ENCODE measurements at places on chromosomes 7 and 10.

DNA sequence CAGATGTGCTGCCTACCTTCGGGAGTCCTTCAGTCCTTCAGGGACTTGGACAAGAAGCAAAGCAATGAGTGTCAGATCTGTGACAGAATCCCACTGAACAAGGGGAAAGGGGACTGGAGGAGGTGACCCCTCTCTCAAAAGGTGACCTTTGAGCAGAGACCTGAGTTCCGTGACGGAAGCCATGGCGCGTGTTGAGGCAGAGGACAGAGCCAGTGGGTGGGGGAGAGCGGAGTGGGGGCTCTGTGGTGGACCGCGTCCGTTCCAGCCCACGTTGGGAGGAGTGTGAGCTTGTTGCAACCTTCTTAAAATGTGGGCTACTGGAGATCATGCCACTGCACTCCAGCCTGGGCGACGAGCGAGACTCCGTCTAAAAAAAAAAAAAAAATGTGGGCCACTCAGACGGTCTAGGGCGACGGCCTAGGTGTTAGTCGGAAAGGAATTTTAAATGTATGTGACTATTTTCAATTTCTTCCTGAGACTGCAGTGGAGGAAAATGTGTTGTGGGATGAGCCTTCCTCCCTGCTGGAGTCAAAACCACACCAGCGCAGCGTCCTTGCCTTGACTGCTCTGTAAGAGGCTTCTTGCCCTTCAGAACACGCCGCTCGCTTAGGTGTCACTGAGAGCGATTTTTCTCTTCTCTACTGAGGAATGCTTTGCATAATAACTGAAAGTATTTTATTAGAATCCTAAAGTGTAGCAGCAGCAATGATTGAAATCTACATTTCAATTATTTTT is 272.7 kb downstream of the CELF2 start:
- DNase-seq: no peak

GRCh38 chr10:29355411-29355991 is 66.6 kb downstream of the LYZL1 start:
- no peak for DNase-seq

- no peak for DNase-seq
Measured at GRCh38 chr10:75569506-75569905, 138.1 kb downstream of the LRMDA start.

GRCh38 chr7:12488341-12488740 is 82.2 kb upstream of the SCIN start:
- no peak for DNase-seq

- DNase-seq: no peak
Measured at GRCh38 chr10:104339469-104340110, 1.3 kb upstream of the ITPRIP start.

DNA sequence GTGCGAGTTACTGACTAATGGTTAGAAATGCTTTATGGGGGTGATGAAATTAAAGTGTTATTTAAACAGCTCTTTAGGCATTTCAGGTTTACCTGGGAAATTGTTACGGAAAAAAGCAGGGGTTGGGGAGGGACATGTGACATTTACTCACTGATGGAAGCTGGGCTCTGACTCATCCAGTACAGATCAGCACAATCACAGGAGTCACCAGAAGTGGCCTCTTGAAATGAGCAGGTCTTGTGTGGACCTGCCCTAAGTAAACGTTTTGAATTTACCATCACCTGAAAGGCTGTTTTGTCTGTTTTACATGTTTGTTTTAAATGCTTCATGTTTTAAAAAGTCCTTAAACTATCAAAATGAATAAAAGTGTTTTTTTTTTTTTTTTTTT is 2.3 kb downstream of the GLRX3 start:
- DNase-seq: no peak

- no peak for DNase-seq
Measured at GRCh38 chr7:116316838-116317628, 106.7 kb downstream of the TES start.

DNA sequence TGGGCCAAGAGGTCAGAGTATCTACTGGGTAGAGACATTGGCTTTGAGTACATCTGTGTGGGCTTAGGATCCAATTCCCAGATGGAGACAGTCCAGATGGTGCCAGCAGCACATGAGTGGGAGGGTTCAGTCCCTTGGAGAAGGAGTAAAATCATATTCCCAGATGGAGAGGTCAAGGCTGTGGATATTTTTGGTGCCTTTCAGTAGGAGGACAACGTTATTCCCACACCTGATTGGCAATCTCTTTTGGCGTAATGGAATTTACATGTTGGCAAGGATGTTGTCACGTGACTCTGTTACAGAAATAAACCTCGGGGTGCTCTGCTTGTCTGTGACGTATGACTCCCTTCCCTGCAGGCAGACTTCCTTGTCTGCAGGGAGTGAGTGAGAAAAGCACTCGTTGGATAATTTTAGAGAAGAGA is 27.6 kb downstream of the NPS start:
- no peak for DNase-seq

GRCh38 chr10:67697724-67698131 is 1.7 kb upstream of the CTNNA3 start:
- DNase-seq: no peak

DNA sequence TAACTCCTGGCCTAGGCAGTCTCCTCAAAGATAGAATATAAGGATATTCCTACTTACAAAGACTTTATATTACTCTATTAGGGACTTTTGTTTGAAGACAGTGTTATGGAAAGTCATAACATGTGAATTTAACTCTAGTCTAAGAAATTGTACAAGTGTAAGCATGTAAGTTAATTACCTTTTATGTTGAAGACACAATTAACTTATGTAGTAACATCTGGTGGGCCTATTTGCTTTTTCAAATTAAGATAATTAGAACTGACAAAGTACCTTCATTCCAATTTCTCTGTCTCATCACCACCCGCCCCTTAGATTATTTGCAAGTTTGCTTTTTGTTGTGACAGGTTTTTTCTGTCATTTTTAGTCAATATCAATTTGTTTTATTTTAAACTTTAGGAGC is 126.0 kb upstream of the THSD7A start:
- DNase-seq: no peak

DNA sequence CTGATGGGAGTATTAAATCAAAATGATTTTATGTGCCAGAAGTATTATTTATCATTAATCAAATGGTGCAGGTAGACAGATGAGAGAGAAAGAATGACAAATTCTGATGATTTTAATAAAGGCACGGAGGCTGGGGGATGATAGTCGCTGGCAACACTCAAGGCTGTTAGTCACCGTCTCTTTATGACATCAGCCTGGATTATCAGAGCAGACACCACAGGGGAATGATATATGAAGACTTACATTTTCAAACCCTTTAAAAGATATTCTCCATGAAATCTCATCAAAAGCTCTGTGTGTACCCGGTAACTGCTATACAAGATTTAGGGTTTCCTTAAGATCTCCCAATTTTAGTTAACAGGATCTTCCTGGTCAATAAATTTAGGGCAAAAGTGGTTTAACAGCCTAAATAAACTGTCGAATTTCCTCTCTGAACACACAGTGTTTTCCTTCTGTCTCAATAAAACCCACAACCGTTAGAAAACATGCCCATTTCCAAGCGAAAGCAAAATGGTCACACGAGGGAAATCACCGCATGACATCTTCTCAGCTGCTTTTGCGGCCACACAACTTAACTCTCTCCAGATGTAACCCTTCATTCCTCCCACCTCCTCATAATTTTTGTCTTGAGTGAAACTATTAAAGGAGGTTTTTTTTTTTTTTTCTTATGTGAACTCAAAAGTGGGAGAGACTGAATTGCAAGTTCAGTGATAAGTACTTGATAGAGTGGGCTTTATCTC is 133.2 kb upstream of the FAM171A1 start:
- DNase-seq: no peak

- no peak for DNase-seq
Measured at GRCh38 chr7:104848138-104848990, 165.6 kb upstream of the KMT2E start.

GRCh38 chr7:33592718-33593117 is 312.6 kb upstream of the BMPER start:
- no peak for DNase-seq

DNA sequence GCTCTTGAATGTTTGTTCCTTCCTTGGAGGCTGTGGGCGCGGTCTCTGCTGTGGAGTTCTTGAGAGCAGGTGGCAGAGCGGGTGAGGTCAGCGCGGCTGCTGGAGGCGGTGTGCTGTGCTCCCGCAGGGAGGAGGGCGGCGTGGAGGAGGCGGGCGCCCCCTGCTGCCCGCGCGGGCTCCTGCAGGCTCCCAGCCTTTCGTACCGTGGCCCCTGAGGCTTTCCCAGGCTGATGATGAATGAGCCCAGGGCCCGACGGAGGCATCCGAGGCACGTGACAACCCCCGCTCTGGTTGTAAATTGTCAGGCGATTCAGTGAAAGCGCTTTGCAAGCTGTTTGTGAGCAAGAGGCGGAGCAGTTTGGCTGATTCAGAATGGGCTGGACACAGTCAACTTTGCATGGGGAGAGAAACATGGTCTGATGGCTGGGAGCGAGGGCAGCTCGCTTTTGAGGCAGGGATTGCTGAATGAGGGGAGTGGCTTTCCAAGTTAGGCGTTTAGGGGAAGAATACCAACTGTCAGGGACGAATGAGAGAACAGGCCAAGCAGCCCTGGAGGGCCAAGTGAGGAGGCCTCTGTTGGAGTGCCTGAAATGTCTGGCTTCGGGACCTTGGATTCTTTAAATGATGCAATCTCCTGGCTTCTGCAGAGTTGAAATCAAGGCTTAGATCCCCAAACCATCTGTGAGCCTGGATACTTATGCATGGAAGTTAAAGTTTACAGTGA is 46.6 kb downstream of the CDHR3 start:
- DNase-seq: peak; percentile 60

- DNase-seq: no peak
Measured at GRCh38 chr10:62919776-62920175, 103.6 kb upstream of the EGR2 start.

- DNase-seq: no peak
Measured at GRCh38 chr10:124721330-124722045, 22.7 kb downstream of the FAM53B start.
